Activated T-helper 17 cell treated with anti-CD3 and anti-CD28 coated beads, Interleukin-2, amount 50 U/mL, for 72 hours (primary cell): ENCODE measurements at places on chromosomes 11 and 22.

- no peak overlapping the region for H3K27ac ChIP-seq
- no peaks in the 10 kb centered on the region for H3K27me3 ChIP-seq
- H3K36me3 ChIP-seq: no peaks in the 10 kb centered on the region
- peaks cover 2% of the 10 kb centered on the region for H3K4me1 ChIP-seq
- H3K4me3 ChIP-seq: no peak overlapping the region
Measured at GRCh38 chr11:64755681-64756361, 4.0 kb downstream of the PYGM start.

DNA sequence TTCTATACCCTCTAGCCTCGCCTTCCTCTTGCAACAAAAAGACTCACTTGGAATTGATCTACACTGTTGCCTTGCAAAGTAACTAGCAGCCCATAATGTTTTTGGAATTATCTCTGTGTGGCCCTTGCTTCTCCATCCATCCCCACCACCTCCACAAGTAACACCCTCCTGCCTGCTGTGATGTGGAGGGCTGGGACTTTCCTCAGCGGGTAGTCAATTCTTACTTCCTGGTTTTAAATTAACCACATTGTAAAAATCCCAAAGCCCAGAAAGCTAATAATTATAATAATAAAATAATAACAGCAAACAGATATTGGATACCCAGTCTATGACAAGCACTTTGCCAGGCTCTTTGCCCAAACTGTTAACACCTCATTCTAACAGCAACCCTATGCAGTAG, 40.8 kb upstream of the GALNT18 start:
- H3K36me3 ChIP-seq: no peaks in the 10 kb centered on the region
- peaks cover 24% of the 10 kb centered on the region for H3K27me3 ChIP-seq

GRCh38 chr22:36053242-36054147, 24.9 kb upstream of the RBFOX2 start:
- H3K4me3 ChIP-seq: no peak overlapping the region
- H3K36me3 ChIP-seq: no peaks in the 10 kb centered on the region
- no peak for ATAC-seq
- H3K4me1 ChIP-seq: peaks cover 7% of the 10 kb centered on the region
- H3K27ac ChIP-seq: peak overlapping the region; percentile 10

DNA sequence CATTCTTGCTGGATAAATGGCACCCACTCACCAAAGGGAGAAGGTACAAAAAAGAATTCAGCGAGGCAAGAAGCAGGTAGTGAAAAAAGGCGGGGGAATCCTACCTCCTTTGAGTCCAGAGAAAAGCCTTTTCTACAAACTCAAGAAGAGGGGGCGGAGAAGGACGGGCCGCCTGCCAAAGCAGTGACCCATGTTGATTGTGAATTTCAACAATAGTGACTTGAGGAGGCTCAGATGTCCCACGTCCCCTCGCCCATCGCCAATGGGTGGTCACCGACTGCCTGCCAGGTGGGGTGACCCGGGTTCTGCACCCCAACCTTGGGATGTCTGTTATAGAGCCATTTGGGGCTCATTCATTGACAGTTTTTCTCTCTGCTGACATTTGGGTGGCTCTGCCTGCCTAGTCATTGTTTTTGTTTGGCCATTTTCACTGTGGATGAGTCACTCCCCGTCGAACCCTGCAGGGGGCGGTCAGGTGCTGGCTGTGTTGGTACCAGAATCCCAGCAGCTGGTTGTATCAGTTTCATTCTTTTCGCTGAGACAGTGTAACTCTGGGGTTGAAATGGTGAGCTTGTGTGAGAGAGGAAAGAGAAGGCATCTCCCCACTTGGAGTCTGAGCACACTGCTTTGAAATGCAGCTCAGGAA, 163.4 kb upstream of the NCAM1 start:
- H3K4me1 ChIP-seq: peaks cover 5% of the 10 kb centered on the region
- H3K27me3 ChIP-seq: peaks cover 14% of the 10 kb centered on the region
- H3K4me3 ChIP-seq: no peak overlapping the region

- no peak overlapping the region for H3K27ac ChIP-seq
- peaks cover 11% of the 10 kb centered on the region for H3K4me1 ChIP-seq
- peaks cover 61% of the 10 kb centered on the region for H3K36me3 ChIP-seq
- H3K27me3 ChIP-seq: no peaks in the 10 kb centered on the region
- no peak overlapping the region for H3K4me3 ChIP-seq
Measured at GRCh38 chr11:34451053-34451452, 12.3 kb downstream of the CAT start.

- H3K36me3 ChIP-seq: peaks cover 87% of the 10 kb centered on the region
- H3K4me3 ChIP-seq: no peak overlapping the region
- no peak for ATAC-seq
- H3K27ac ChIP-seq: no peak overlapping the region
Measured at GRCh38 chr22:41222846-41223507, 17.8 kb downstream of the CHADL start.

DNA sequence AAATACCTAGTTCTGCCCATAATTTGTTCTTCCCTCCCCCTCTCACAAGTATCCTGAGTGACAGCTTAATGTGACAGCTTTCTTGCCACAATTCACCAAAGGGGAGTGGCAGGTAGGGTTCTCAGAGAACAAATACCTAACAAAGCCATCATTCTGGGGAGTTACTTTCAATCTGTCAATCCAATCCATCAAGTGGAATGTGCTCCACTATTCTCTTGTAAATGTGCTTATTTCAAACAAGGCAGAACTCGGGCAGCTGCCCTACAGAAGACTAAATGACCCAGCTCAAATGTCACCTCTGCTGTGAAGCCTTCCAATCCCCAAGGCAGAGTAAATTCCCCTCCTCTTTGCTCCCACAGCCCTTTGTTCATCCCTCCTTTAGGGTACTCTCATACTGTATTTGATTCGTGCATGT, 27.8 kb downstream of the LGR4 start:
- H3K27me3 ChIP-seq: peaks cover 9% of the 10 kb centered on the region
- H3K36me3 ChIP-seq: no peaks in the 10 kb centered on the region
- no peaks in the 10 kb centered on the region for H3K4me1 ChIP-seq
- no peak overlapping the region for H3K4me3 ChIP-seq
- H3K27ac ChIP-seq: no peak overlapping the region

- no peaks in the 10 kb centered on the region for H3K4me1 ChIP-seq
- H3K27ac ChIP-seq: no peak overlapping the region
- ATAC-seq: peak; percentile 66
Measured at GRCh38 chr11:73931039-73931645, 19.7 kb upstream of the DNAJB13 start.

- H3K27me3 ChIP-seq: peaks cover 5% of the 10 kb centered on the region
- H3K36me3 ChIP-seq: no peaks in the 10 kb centered on the region
- H3K27ac ChIP-seq: no peak overlapping the region
- H3K4me3 ChIP-seq: no peak overlapping the region
- no peak for ATAC-seq
- H3K4me1 ChIP-seq: peaks cover under 1% of the 10 kb centered on the region
Measured at GRCh38 chr11:66964495-66964894, 6.3 kb upstream of the PC start.

GRCh38 chr22:50678218-50678650, 5.6 kb downstream of the SHANK3 start:
- H3K27ac ChIP-seq: no peak overlapping the region
- H3K36me3 ChIP-seq: no peaks in the 10 kb centered on the region
- no peak for ATAC-seq
- H3K4me1 ChIP-seq: peaks cover 3% of the 10 kb centered on the region
- peaks cover 13% of the 10 kb centered on the region for H3K27me3 ChIP-seq

GRCh38 chr11:71238285-71238875, 14.0 kb downstream of the SHANK2 start:
- no peaks in the 10 kb centered on the region for H3K36me3 ChIP-seq
- no peak overlapping the region for H3K4me3 ChIP-seq
- no peak overlapping the region for H3K27ac ChIP-seq

DNA sequence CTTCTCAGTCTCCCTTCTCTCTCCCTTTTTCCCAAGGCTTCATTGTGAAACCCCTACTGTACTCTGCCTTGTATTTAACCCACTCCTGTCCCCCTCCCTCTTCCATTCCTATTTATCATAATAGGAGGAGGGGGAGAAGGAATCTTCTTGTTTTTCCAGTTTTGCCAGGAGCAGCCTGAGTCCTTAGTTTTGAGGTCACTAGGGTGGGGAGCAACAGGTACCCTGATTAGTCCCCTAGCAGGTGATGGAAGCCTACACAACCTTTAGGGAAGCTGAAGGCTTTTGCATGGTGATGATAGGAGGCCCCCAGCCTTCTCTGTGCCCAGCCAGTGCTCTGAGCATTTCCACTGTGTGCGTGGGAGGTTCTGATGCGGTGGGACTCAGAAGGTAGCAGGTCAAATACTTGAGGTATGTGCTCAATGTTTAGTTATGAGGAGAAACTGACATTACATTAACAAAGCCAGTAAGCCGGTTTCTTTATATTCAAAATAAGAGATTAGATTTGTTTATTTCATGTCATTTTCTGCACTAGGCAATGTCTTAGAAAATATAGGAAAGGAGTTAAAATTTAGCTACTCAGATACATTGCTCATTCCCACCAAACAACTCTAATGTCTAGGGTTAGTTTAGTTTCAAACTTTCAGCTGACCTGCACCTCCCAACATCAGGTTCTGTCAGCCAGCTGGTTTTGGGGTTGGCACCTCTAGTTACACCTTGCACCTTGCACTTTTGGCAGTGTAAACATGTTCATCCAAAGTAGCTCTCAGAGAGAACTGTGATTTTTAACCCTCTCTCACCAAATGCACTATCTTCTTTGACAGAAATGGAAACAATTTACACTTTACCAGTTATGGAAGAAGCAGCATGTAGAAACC, 26.0 kb downstream of the PARVA start:
- no peaks in the 10 kb centered on the region for H3K27me3 ChIP-seq
- H3K4me3 ChIP-seq: no peak overlapping the region
- H3K4me1 ChIP-seq: no peaks in the 10 kb centered on the region
- H3K27ac ChIP-seq: no peak overlapping the region
- no peak for ATAC-seq
- no peaks in the 10 kb centered on the region for H3K36me3 ChIP-seq

GRCh38 chr22:28773461-28773867, 969 bp downstream of the CCDC117 start:
- peak overlapping the region; percentile 93 for H3K27ac ChIP-seq
- peak overlapping the region; percentile 87 for H3K4me3 ChIP-seq
- H3K4me1 ChIP-seq: peaks cover 12% of the 10 kb centered on the region

DNA sequence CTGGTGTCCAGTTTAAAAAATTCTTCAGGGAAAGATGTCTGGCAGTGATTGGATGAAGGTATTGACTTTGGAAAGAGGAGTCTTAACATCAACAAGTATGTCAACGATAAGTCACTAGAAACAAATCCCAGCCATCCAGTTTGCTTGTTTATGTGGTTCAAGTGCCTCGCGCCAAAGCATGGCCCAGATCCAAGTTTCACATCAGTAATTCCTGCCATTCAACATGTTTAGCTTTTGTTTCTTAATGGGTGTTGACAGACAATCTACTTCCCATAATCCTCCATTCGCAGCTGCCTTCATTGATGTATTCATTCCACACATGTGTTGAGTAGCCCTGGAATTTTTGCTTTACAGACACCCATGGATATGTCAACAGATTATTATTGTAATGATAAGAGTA, 77.8 kb downstream of the UBASH3B start:
- no peaks in the 10 kb centered on the region for H3K36me3 ChIP-seq
- H3K27ac ChIP-seq: no peak overlapping the region
- no peak for ATAC-seq
- no peak overlapping the region for H3K4me3 ChIP-seq
- peaks cover 11% of the 10 kb centered on the region for H3K4me1 ChIP-seq
- no peaks in the 10 kb centered on the region for H3K27me3 ChIP-seq

DNA sequence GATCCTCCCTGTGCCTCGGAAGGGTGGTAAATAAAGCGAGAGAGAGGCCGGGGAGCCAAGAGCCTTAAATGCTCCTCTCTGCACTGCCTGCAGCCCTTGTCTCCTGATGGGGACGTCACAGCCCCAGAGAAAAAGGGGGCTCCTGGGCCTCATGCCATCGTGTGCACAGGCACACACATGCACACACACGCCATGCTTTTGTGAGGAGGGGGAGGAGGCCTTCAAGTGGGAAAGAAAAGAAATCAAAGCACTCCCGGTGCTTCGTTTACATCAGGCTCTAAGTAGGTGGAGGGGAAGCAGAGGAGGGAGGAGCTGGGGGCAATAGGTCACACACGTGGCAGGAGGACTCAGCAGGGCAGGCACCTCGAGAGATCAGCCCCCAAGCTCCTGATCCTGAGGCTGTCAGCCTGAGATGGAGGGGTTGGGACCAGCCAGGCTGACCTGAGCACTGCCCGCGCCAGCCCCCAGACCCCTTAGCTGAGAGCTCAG, 68.2 kb upstream of the NECTIN1 start:
- peaks cover 38% of the 10 kb centered on the region for H3K27me3 ChIP-seq
- H3K4me1 ChIP-seq: no peaks in the 10 kb centered on the region
- H3K36me3 ChIP-seq: no peaks in the 10 kb centered on the region
- ATAC-seq: no peak
- H3K4me3 ChIP-seq: no peak overlapping the region
- no peak overlapping the region for H3K27ac ChIP-seq

GRCh38 chr11:118922745-118923627, 2.7 kb downstream of the BCL9L start:
- H3K36me3 ChIP-seq: peaks cover 31% of the 10 kb centered on the region
- peaks cover 33% of the 10 kb centered on the region for H3K4me1 ChIP-seq
- no peaks in the 10 kb centered on the region for H3K27me3 ChIP-seq
- peak overlapping the region; percentile 98 for H3K4me3 ChIP-seq
- H3K27ac ChIP-seq: peak overlapping the region; percentile 94
- no peak for ATAC-seq

- no peaks in the 10 kb centered on the region for H3K36me3 ChIP-seq
- H3K4me1 ChIP-seq: no peaks in the 10 kb centered on the region
- H3K27me3 ChIP-seq: no peaks in the 10 kb centered on the region
- no peak for ATAC-seq
Measured at GRCh38 chr22:18136563-18137320, 13.2 kb upstream of the USP18 start.

DNA sequence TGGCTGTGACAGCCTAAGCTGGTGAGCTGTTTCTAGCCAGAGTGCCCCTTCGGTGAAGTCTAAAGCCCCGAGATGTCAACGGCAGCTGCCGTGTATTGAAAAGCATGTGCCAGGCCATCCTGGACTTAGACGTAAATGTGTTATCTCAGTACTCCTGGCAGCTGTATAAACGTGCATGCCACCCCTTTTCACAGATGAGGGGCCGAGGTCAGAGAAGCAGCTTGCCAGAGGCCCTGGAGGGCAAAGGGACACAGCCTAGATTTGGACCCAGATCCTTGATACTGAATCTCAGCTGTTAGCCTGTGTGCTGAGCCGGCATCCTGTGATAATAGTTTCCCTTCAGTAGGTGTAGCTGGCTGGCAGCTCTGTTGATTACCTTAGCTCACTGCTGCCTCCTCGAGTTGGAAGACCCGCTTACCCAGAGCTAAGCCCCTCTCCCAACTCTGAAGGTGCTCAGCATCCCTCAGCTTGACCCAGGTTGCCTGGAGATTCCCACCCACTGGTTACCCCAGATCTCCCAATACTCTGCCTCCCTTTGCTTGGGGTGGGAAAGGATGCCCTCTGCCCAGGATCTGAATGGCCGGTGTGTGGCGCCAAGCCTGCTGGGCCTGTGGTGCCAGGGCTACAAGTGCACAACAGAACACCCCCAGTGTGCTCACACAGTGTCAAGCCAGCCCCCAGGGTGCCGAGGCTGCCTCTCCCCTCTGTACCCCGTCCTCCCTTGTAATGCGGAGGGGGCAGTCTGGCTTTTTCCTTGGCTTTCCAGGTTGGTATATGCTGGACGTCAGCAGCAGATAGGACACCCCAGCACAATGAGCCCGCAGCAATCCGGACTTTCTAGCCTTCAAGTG, 59.8 kb upstream of the WNT7B start:
- H3K27ac ChIP-seq: peak overlapping the region; percentile 81
- H3K36me3 ChIP-seq: no peaks in the 10 kb centered on the region
- H3K4me3 ChIP-seq: peak overlapping the region; percentile 76
- ATAC-seq: no peak
